Stimulated activated CD4-positive, alpha-beta T cell treated with anti-CD3 and anti-CD28 coated beads, TNF-alpha, amount 100 ng/mL, for 24 hours (primary cell): ENCODE measurements at places on chromosomes 3 and 15.

DNA sequence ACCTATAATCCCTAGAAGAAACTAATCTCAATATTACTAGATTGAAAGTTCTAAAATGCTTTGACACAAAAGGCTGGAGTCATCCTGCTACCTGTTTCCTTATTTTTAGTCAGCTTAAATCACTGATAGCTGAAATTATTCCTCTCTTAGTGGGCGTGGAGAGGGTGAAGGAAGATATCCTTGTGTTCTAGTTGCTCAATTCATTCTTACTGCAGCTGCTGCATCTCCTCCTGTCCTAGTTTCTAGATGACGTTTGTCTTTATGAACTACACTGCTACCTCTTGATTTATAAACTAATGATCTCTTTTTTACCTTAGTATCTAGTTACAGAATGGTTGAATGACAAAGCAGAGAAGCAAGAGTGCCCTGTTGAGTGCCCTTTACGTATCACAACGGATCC lies 50.7 kb downstream of the SETD5 start:
- no peak for DNase-seq

DNA sequence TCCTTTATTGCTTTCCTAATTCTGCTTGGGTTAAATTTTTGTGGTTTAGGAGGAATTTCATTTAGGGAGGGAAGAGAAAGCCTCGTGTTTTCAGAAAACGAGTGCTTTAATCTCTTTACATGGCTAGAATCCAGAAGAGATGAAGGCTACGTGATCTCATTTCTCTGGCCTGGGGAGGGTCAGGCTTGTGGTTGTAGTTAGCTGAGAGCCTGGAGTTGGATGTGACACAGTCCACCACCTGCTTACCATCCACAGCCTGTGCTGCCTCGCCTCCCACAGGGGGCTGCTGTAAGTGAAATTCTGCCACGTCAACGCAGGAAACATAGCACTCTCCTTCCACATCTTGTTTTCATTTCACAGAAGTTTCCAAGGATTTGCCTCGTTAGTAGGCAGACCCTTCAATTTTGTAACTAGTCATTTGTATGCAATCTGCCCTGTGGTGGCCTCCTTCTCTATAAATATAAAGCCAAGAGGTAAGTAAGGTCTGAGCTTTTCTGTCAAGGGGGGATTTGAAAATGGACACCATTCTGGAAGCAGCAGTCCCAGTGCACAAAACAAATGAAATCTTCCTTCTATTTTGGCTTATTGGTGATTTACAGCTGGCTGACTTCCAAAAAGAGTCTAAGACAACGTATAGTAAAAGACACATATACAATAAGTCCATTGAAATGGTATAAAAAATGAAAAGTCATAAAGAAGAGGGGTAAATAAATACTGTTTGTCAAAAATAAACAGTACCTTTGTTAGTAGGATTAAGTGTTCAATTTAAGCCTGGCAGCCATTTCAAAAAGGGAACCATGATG lies 3.4 kb downstream of the GXYLT2 start:
- no peak for DNase-seq

GRCh38 chr3:36538136-36538749 lies 157.9 kb downstream of the STAC start:
- DNase-seq, result no peak

GRCh38 chr3:43087249-43087776 lies 18.6 kb downstream of the POMGNT2 start:
- DNase-seq, result no peak

GRCh38 chr15:40863660-40864270 lies 10.3 kb downstream of the RHOV start:
- DNase-seq, result no peak

GRCh38 chr3:112482675-112483074 lies 16.6 kb downstream of the BTLA start:
- DNase-seq, result no peak

GRCh38 chr15:52030010-52030409 lies 11.0 kb downstream of the MAPK6 start:
- DNase-seq, result no peak

GRCh38 chr3:177694316-177694715 lies 497.0 kb upstream of the TBL1XR1 start:
- DNase-seq, result no peak

DNA sequence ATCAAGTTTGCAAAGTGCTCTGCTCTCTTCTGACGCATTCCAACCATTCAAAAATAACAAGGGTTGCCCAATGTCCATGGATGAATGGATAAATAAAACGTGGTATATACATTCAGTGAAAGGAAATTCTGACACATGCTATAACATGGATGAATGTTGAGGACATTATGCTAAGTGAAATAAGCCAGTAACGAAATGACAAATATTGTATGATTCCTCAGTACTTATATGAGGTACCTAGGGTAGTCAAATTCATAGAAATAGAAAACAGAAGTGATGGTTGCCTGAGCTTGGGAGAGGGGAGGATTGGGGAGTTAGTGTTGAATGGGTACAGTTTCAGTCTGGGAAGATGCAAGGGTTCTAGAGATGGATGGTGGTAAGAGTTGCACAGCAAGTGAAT lies 33.9 kb downstream of the SH3BP5 start:
- DNase-seq, result no peak

- no peak for DNase-seq
These were observed 74.1 kb downstream of the ZNF280D start for GRCh38 chr15:56659197-56659596.

DNA sequence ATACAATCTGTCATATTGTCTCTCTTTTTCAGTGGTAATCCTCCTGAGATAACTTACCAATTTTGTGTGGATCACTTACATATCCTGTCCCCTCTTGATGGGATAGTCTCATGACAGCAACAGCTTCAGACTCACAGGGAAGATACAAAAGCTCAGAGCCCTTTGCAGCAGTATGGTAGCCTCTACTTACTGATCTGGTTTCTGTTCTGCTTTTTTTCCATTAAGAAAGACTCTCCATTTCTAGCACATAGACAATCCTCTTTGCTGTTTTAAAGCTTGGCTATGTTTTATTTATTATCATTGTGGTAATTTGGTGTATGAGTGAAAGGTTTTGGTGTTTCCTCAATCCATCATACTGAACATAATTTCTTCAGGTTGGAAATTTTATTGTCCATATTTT lies 25.4 kb upstream of the SOX14 start:
- no peak for DNase-seq

DNA sequence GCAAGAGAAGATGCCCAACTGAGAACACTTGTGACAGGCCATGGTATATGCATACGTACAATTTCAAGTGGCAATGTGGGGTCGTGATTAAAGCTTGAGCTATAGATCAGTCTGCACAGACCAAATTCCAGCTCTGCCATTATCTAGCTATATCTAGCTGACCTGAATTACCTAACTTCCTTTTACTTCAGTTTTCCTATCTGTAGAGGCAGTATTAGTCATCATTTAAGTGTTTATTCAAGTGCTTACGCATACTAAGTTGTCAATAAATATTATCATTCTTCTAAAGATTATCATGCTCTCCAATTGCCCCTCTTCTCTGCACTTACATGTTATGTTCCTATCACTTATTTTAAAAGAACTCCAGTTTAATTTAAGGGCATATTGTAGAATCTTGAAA lies 87.9 kb downstream of the ARPP21 start:
- no peak for DNase-seq

GRCh38 chr3:42830437-42831320 lies 21.4 kb downstream of the ACKR2 start:
- DNase-seq, result no peak

DNA sequence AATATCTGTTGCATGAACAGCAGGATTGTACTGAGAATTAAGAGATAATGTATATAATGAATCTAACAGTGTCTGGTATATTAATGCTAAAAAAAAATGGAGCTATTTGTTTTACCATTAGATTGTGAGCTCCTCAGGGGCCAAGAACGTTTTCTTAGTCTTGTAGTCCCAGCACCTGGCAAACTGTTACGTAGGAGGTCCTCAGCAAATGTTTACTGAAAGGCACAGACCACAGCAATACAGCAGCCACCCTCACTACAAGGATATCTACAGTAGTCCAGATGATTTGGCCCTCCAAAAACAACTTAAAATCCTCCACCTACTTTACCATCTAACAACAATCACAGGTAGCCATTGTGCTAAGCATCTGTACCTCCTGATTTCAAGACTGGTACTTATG lies 59.7 kb downstream of the MSL2 start:
- no peak for DNase-seq

DNA sequence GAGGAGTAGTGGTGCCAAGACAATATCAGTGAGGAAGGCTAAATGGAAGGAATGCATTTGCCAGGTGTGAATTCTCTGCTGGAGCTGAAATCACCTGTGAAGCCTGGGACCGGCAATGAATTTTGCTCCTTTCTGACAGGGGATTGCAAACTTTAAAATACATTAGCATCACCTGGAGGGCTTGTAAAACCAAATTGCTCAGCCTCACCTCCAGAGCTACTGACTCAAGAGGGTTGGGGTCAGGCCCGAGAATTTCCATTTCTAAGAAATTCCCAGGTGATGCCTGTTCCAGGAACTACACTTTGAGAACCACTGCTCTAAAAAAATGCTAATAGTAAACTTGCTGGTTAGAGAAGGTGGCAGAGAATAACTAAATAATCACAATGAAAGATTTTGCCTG lies 445.6 kb upstream of the RBMS3 start:
- no peak for DNase-seq

DNA sequence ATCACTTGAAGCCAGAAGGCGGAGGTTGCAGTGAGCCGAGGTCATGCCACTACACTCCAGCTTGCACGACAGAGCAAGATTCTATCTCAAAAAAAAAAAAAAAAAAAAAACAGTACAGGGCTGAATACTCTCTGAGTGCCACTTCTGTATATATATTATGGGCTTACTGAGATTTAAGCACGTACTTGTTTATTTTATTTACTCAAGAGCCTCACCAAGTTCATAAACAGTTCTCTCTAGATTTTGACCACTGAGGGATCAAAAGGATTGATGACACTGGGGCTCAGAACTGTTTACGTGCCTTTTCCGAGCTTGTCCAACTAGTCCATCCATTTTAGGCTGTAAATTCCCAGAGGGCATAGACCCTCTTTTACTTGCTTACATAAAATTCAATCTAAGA lies 81.5 kb downstream of the FRMD4B start:
- no peak for DNase-seq
